Neural crest cell (in vitro differentiated cells): ENCODE measurements at places on chromosomes 5 and 9.

- peak; percentile 57 for DNase-seq
Measured at GRCh38 chr9:136572003-136572827, 26.4 kb upstream of the NOTCH1 start.

DNA sequence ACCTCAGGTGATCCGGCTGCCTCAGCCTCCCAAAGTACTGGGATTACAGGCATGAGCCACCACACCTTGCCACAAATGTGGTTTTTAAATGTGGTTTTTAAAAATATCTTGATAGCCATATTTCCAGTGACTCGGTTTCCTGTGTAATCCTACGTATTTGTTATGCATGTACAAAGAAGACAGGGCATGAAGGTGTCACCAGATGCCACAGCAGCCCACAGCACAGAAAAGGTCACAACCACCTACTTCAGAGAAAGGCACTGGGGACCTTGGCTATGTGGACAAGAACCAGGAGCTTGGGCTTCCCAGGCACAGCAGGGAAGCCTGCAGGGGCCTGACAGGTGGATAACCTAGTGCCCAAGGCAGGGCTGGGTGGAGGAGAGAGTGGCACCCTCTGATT, 38.0 kb downstream of the C9orf50 start:
- DNase-seq: no peak

- DNase-seq: no peak
Measured at GRCh38 chr5:98497418-98497817, 276.0 kb upstream of the RGMB start.

GRCh38 chr5:11588803-11589202, 315.4 kb downstream of the CTNND2 start:
- peak; percentile 33 for DNase-seq

DNA sequence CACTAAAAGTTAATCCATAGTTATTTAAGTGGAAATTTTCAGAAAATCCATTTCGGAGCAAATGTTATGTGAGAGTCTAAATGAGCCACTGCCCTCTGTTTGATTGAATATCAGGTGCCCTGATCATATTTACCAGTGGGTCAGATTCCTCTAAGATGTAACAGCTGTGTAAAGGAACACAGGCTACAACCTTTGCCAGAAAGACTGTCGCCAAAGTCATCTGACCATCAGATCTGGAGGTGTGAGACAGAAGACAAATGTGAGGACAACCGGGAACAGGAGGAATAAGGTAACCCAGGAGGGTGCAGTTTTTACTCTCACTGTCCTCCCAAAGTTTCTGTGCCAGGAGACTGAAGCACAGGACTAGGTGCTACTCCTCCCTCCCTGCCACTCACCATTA, 90.8 kb downstream of the CAAP1 start:
- DNase-seq: no peak

GRCh38 chr9:109561137-109561536, 63.0 kb upstream of the PTPN3 start:
- DNase-seq: no peak

DNA sequence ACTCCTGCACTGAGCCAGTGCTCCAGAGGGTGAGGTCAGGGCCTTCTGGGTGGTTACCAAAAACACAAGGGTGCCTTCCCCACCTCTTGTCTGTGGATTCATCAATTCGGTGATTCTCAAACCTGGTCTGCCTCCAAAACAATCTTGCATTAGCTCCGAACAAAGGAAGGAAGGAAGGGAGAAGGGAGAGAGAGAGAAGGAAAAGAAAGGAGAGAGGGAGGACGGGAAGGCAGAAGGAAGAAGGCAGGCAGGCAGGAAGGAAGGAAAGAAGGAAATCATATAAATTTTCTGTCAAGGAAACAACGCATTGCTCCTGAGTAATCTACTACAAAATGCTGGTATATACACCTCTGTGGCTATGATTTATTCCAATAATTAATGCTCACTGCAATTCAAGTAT, 39.3 kb downstream of the MYO10 start:
- DNase-seq: no peak

GRCh38 chr5:61631438-61631941, 299.4 kb downstream of the ZSWIM6 start:
- peak; percentile 26 for DNase-seq

DNA sequence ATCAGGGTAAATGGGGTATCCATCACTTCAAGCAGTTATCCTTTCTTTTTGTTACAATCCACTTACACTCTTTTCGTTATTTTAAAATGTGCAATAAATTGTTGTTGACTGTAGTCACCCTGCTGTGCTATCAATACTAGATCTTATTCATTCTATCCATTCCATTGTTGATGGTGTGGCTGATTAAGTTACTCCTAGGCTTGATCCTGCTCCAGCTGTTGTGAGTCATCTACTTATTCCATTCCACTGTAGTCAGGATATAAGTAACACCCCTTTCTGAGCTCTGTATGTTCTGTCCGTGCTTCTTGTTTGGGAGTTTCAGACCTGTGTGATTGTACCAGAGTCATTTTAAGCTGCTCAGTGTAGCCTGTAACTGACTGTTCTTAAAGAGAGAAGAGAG, 122.5 kb upstream of the RUSC2 start:
- DNase-seq: no peak

DNA sequence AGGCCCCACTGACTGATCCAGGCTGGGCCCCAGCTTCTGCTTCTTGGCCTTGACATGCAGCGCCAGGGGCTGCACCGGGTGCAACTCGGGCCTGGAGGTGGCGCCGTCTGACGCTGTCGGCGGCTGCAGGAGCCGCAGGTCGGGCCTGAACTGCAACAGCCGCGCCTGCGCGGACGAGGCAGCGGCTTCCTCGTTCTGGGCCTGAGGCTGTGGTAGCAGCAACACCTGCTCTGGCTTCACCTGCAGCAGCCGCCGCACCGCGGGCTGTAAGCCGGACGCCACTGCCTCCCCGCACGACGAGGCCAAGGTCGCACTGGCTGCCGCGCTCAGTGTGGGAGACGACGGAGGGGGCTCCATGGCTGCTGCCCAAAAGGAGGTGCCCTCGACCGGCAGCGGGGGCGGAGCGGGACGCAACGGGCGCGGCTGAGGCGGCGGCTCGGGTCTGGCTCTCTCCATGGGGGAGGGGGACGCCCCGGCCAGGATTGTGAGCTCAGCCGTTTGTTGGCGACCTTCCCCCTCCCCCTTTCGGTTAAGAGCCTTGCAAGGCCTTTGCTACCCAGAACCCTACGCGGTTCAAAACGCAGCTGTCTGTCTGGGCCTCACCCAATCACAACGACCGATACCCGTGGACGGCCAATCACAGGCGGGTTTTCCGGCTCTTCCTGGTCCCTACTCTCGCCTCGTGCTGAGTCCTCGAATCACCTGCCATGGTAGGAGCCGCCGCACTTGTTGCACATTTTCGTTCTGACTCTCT, 438 bp downstream of the SOX30 start:
- no peak for DNase-seq
